ENCODE measurements at places on chromosomes 12 and 14. TPM values are rescaled to one million over a fixed set of nuclear protein-coding genes. Genes with fewer than 3 reads are reported as not detected.

The PPP2R5E gene
- total RNA-seq: 18.2 TPM

The ALG10 gene
- total RNA-seq: 7.1 TPM

The DPF3 gene
- 0.94 TPM for total RNA-seq

The RGS6 gene
- total RNA-seq: not detected

The NRXN3 gene
- 1.7 TPM for total RNA-seq

The TUNAR gene
- 0.06 TPM for total RNA-seq

DNA sequence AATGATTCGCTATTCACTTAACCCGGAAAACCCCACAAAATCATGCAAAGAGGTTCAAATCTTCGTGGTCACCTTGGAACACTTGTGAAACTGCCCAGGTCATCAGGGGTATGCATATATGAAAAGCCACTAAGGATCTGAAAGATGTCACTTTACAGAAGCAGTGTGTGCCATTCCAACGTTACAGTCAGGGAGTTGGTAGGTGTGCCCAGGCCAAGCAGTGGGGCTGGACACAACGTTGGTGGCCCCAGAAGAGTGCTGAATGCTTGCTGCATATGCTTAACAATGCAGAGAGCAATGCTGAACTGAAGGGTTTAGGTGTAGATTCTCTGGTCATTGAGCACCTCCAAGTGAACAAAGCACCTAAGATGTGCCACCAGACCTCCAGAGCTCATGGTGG lies 51.1 kb upstream of the EIF5 start:
- DNase-seq: no peak

DNA sequence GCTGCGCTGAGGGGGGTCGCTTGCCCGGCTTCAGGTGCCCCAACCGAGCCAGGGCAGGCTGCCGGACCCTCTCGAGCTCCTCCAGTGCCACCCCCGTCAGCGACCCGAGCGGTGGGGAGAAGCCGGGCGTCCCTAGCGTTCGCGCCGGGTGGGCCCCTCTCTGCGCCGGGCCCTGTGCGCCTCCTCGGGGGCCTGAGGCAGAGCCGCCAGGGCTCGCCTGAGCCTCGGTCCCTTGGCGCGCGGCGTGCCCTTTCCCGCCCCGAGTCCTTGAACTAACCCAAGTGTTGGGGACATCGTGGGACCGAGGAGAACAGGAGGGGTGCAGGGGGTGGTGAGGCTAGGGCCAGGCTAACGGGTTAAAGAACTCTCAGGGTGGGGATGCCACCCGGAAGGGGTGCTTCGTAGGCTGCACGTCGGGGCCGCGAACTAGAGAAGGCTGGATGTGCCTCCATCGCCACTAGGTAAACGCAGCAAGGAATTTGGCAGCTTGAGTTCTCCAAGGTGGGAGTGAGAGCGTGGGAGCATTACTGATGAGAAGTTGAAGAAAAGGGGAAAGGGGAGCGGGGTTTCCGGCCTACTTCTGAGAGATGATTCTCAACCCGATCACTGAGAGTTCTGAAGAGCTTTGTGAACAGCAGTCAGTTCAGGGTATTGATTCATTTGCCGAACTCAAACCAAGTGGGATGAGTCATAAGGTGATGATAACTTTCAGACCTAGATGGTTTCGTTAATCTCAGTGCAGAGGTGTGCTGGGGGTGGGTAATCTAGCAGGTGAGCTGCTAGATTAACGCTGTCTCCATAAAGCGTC lies 618 bp downstream of the RNF34 start:
- DNase-seq: no peak

DNA sequence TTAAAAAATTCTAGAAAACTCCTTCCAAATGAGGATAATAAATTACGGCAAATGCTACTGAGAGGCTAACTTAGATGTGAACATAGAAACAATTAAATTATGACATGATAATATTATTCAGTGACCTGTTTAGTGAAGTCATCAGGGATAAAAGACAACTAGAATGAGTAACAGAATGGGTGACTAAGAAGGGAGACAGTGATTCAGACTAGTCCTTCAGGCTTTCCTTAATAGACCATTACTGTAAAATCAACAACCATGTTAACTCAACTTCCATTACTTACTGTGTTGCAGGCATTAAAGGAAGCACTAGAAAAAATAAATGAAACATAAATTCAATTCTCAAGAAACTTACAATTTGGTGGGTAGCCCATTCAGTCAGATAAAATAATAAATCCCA lies 543.9 kb upstream of the LRFN5 start:
- peak; percentile 42 for DNase-seq

DNA sequence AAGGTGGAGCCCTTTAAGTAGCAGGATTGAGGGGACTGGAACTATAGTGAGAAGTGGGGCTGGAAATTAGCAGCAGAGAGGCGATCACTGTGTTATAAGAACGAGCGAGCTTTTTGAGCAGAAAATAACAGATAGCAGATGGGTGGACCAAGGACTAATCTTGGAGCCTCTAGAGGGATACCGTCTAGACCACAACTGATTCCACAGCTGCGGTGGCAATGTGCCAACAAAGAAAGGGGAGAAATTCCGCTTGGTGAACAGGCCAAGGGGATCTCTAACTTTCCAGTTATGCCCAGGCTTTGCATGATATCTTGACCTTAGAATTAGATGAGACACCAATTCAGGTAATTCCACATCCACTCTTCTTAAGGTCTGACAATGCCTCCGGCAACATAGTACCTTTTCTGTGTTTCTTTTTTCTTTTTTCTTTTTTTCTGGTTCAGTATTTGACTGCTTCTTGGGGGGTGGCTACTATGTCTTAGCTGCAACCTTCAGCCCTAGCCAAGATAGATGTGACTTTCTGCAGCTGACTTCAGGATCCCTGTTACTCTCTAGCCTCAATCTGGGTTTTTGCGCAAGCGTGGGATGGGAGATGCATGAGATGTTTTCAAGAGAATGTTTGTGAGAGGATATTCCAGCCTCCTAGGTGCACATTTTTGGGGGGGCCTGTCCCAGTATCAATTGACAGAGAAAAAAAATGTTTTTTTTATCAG lies 143.4 kb upstream of the CPSF6 start:
- DNase-seq: no peak

- DNase-seq: no peak
These were observed 21.6 kb downstream of the C12orf71 start for GRCh38 chr12:27060740-27061139.

- DNase-seq: no peak
These were observed 53.7 kb downstream of the GALNT4 start for GRCh38 chr12:89470741-89471509.

DNA sequence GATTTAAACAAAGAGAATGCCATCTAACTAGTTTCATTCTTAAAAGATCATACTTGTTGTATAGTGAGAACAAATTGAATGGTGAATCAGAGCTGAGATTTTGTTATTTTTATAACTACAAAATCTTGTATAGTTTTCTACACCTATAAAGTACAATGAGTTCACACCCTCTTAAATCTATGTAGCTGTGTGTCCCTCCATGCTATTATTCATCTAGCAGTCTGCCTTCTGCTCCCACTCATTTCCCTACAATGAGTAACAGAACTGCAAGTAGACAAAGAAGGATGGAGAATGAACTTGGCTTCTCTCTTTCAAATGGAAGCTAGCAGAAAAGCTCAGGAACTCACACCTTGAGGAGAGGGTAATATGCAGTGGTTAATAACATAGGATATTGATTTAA lies 7.1 kb downstream of the IFNG-AS1 start:
- peak; percentile 6 for DNase-seq

- no peak for DNase-seq
These were observed 228.9 kb upstream of the CAND1 start for GRCh38 chr12:67039995-67040860.

DNA sequence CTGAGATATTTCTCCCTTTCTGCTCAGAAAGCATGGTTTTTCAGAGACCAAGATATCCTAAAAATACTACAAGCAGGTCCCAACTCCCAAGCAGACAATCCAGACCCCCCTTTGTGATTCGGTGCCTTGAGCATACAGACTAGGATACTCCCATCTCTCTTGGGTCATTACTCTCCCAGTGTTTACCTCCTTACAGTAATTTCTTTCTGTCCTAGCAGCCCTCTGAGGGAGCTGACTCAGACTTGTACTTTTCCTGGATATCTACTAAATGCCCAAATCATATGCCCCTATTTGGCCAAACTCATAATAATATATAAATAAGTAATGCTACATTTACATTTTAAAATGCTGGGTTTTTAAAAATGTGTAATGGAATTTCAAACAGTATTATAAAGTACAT lies 355.6 kb downstream of the LRIG3 start:
- DNase-seq: no peak

DNA sequence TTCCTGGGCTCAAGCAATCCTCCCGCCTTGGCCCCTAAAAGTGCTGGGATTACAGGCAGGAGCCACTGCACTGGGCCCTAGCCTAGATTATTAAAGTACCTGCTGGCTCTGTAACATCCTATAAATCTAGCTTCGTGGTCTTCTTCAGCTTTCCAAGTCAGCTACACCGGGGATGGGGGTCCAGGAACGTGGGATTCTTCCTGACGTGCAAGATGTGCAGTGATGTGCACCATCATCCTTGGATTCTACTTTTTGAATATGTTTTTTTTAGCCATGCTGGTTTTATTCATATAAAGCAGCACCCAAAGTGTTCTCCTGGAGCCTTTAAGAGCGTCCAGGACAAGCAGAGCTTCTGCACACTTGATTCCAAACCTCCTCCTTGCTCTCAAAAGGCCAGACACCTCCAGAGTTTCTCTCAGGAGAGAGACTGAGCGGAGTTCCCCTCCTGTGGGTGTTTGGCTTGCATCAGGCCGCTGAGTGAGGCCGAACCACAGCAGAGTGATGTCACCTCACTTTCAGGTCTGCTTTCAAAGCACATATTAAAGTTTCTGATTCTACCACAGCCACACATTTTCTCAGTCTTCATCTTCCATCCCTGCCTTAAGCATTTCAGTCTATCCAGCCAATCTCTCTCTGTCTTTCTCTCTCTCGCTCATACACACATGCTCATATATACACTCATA lies 33.4 kb downstream of the VCPKMT start:
- DNase-seq: no peak

GRCh38 chr12:7129872-7130691 lies at the start of gene CLSTN3:
TSS of gene CLSTN3 (plus strand) at chr12:7130371. CDS start at chr12:7130649, 278 bp downstream.
- DNase-seq: no peak

- no peak for DNase-seq
These were observed 106.5 kb downstream of the PLCZ1 start for GRCh38 chr12:18631339-18631738.

DNA sequence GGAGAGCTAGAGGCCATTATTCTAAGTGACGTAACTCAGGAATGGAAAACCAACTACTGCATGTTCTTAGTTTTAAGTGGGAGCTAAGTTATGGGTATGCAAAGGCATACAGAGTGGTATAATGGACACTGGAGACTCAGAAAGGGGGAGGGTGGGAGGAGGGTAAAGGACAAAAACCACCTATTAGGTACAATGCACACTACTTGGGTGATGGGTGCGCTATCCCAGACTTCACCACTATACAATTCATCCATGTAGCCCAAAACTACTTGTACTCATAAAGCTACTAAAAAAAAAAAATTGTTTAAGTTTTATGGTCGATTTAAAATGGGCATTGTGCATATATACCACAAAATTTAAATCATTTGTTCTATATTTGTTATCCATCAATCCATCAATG lies 24.3 kb downstream of the SLC41A2 start:
- DNase-seq: no peak

DNA sequence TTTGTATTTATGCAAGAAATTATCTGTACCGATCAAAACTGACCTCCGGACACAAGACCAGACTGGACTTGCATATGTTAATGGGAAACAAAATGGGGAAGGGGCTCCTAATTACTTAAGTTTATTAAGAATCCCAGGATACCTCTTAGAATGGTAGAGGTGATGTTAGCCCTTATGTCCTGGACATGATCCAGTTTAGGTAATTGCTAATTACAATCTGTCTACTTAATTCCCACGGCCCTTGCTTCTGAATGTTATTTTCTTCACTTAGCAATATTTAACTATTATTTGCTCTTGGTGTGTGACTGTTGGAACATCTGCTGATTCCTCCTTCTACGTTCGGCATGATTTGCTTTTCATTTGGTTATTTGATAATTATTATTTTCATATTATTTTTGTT lies 644.0 kb downstream of the DIO2 start:
- no peak for DNase-seq

GRCh38 chr14:61560323-61560722 lies 135.0 kb upstream of the HIF1A start:
- no peak for DNase-seq

GRCh38 chr12:3259973-3260372 lies 182.8 kb downstream of the TSPAN9 start:
- no peak for DNase-seq

Measured in epithelial cell of proximal tubule (primary cell).